Occipital lobe (tissue), 3 donors: ENCODE measurements at places on chromosomes 5 and 9. TPM values are rescaled to one million over a fixed set of nuclear protein-coding genes. Genes with fewer than 3 reads are reported as not detected.

NUTM2F gene
- not detected for total RNA-seq

LURAP1L gene
- 0.94 TPM for total RNA-seq

THBS4 gene
- 2.2 TPM for total RNA-seq

- no peak for DNase-seq
Observed at GRCh38 chr9:13952906-13953305, 361.0 kb downstream of the NFIB start.

- no peak for DNase-seq
Observed at GRCh38 chr5:174572591-174572990, 151.8 kb upstream of the MSX2 start.

DNA sequence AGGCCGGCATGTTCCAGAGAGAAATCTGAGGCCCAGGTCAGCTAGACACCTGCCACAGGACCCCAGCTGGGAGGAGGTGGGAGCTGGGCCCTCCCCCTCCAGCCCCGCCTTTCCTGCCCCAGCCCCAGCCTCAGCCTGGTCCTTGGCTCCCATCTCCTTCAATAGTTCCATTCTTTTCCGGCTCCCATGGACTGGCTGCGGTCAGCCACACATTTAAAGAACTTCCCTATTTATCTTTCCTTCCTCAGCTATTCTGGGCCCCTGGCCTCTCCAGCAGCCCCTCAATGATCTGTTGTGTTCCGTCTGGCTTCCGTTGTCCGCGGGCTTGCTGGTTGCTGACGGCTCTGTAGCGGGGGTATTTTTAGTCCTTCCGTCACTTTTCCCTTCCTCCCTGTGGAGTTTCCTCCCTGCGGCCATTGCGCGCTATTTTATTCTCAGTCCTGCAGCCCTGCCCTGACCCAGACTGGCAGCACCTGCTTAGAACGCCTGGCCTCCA, 73.8 kb downstream of the AMBP start:
- no peak for DNase-seq

- no peak for DNase-seq
Observed at GRCh38 chr5:76106149-76106548, 23.0 kb downstream of the SV2C start.

- no peak for DNase-seq
Observed at GRCh38 chr5:44747396-44747795, 61.4 kb upstream of the MRPS30 start.

- DNase-seq: no peak
Observed at GRCh38 chr9:135712613-135713295, 10.8 kb downstream of the KCNT1 start.

DNA sequence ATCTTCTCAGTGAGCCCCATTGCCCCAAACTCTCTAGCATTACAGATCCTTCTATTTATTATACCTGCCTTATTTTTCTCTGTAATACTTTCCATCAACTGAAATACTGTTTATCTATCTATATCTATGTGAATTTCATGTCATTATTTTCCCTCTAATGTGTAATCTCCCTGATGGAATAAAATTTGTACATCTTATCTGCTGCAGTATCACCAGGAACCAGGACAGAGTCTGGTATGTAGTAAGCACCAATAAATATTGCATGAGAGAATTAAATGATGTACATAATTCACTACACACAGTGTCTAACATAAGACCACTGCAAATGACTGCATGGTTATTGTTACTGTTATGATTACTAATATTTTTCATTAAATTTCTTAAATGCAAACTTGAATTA, 759.1 kb downstream of the PRELID2 start:
- DNase-seq: no peak

GRCh38 chr5:151676314-151676712, 10.4 kb downstream of the SPARC start:
- DNase-seq: no peak

DNA sequence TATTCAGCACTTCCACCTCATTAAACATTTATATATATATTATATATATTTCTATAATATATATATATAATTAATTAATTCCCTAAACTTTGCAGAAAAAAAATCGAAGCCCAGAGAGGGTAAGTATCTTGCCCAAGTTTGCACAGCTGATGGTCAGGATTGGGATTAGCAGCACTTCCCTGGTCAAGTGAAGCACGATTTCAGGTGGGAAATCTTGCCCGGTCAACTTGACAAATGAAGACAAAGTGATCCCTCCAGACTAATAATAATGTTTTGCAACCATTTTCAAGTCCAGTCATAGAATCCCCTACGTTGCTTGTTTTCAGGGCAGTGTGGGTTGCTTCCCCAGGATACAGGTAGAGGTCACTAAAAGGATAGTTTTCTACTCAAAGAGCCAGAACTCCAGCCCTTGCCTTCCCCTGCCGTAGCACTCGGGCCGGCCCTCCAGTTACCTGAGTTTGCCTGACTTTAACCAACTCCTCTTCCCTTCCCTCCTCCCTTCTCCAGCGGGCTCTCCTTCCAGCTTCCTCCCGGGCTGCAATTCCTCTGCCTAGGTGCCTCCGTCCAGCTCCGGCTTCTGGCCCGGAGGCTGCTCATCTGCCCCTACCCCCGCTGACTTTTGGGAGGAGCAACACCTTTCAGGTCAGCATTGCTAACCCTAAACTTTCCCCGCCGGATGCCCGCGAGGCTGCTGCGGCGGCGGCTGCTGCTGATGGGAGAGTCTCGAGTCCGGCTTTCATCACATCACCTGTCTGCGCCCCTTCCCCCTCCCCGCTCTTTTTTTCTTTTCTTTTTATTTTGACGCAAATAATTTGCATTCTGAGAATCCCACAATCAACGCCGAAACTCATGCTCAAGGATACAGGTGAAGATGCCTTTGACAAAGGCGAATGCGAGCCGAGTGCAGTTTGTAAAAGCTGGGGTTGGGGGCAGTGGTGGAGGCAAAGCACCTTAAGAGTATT, 930 bp downstream of the PRLR start:
- DNase-seq: no peak

GRCh38 chr9:108468364-108468763, 387.4 kb downstream of the ACTL7B start:
- DNase-seq: no peak

DNA sequence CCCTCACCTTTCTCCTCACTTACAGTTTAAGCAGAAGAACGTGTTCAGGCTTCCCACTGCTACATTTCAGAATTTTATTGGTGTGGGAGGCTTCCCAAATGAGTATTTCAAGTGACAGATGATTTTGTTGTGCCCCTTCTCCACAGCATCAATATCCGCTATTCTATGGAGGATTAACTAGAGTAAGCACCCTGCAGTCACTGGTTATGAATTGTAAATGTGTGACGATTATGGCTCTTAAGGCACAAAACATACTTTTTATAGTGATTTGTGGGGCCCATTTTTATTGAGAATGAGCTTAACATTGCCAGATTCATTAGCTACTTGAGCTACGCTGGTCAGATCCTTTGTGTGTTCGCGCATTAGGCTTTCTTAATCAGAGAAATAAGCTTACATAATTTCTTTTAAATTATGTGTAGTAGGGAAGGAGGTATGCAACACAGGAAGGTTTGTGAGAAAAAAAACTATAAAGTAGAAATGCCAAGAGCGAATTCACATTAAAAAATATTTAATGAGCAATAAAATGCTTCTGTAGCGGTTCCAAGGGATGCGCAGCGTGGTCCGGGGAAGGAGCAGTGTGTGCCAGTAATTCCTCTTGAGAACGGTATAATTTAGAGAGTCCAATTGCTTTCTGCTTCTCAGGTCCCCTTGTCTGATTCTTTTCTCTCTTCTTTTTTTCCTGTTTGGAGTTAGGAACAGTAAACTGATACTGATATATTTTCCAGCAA, 2380.4 kb downstream of the MAT2B start:
- no peak for DNase-seq

- DNase-seq: no peak
Observed at GRCh38 chr9:26262421-26263107, 584.3 kb upstream of the TUSC1 start.

- no peak for DNase-seq
Observed at GRCh38 chr9:114804505-114804904, 1.3 kb downstream of the TNFSF15 start.

- no peak for DNase-seq
Observed at GRCh38 chr9:131539223-131539923, 6.0 kb upstream of the PRRT1B start.
